ENCODE measurements at places on chromosomes 12 and 14.

GRCh38 chr12:48986720-48987291 is 8.7 kb downstream of the WNT1 start:
- DNase-seq, result no peak

DNA sequence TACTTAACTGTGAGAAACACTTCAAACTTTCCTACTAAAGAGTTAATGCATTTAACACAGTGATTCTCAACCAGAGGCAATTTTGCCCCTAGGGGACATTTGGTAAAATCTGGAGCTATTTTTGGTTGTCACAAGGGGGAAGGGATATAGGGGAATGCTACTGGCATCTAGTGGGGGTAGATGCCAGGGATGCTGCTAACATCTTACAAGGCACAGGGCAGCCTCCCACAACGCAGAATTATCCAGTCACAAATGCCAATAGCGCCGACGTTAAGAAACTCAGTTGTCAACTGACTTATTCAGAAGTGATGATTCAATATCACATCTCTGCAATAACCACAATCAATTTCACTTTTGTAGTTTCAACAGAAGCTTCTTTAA is 2.0 kb downstream of the EEA1 start:
- no peak for DNase-seq

DNA sequence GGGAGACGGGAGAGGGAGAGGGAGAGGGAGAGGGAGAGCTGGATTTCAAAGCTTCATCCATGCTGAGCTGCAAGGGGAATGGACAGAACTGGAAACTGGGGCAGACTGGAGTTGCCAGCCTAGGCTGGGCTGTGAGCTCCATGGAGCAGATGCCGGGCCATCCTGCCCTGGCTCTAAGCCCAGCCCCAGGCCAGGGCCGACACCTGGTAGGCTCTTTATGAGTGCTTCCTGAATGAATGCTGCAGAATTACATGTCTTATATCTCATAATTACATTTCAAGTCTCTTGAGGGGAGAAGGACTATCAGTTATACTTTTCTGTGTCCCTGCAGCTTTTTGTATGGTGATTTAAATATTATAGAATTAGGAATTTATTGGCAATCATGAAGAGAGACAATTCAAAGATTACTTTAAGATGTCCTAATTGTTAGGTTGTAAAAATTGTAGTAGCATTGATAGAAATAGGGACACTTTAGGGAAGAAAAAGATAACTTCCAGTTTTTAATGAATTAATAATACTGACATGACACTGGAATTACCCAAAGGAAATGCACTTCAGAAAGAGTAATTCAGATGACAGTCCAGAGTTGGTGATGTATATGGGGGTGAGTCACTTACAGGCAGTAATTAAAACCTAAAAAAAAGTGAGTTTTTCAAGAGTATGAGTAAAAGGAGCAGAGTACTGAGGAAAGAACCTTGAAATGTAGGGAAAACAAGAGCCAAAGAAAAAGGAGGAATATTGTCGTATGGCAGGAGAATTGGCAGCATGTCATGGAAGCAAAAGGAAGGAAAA is 29.0 kb downstream of the SCYL2 start:
- no peak for DNase-seq

DNA sequence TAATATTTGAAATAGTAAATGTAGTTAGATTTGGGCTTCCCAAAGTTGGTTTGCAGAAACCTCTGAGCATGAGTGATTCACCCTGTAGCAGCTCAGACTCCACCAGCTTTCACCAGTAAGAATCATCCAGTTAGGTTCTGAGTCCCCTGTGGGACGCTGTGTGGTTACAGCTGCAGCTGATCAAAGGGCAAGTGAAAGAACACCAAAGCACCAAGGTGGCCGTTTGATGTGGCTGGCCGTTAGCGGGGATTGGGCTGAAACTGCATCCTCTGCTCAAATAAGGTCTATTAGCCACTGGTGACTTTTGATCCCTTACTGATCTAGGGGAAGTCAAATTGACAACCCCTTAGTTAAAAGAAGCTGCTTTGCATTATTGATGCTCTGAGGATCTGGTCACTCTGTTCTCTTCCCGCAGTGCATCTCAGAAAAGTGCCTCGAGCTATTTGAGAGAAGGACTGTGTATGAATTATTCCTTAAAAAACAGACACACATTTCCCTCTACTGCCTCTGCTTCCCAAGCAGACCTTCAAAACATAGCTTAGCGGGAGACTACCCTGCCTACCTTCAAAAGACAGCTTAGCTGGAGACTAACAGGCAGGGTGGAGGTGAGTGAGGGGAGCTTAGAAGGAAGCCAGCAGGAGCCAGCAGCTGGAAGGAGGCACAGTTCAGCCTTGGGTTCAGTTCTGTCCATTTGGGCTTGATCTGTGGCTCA is 3.7 kb downstream of the ABHD12B start:
- DNase-seq, result no peak

GRCh38 chr12:81705586-81705985 is 53.6 kb downstream of the PPFIA2 start:
- no peak for DNase-seq

DNA sequence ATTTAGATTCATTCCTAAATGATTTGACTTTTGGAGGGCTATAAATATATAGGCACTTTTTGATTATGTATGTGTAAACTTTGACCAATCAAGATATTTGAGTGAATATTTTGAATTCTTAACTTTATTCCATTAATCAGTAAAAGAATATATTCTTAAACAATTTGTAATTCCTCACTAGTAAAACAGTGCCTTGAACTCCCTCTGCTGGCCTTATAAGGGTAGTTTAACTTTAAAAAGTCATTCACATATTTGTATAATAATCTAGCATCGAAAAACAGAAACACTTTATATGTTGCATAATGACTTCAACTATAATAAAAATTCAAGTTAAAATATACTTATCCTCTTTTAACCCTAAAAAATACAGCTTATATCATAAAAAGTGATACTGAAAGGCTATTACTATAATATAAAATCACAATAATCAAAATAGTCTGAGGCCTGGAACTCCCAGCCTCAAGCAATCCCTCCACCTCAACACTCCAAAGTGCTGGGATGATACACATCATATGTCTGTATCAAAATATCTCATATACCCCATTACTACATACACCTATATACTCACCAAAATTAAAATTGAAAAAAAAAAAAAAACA is 31.2 kb downstream of the CCDC59 start:
- no peak for DNase-seq

- no peak for DNase-seq
Observed at GRCh38 chr14:99262977-99263448, 9.0 kb downstream of the BCL11B start.

DNA sequence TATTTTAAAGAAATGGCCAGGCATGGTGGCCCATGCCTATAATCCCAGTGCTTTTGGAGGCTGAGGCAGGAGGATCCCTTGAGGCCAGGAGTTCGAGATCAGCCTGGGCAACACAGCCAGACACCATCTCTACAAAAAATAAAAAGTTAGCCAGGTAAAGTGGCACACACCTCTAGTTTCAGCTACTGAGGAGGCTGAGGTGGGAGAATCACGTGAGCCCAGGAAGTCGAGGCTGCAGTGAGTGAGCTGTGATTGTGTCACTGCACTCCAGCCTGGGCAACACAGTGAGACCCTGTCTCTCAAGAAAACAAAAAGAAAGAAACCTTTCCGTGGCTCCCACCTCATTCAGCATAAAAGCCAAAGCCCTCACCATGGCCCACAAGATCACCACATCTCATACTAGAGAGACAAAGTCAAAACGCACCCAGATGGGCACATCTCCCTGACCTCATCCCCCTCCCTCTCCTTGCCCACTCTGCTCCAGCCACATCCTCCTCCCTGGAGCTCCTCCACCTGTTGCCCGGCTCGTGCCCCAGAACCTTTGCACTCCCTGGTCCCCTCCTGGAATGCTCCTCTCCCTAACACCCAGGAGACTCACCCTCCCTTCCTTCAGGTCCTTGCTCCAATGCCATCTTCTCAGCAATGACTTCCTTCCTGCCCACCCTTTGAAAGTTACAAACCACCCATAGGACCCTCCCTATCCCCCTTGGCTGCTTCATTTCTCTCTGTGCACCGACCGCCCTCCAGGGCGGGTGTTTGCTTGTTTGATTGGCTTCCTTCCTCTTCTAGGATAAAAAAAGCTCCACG is 4.8 kb upstream of the SCARB1 start:
- no peak for DNase-seq

- DNase-seq, result no peak
Observed at GRCh38 chr14:69756298-69756697, 10.6 kb upstream of the SRSF5 start.

DNA sequence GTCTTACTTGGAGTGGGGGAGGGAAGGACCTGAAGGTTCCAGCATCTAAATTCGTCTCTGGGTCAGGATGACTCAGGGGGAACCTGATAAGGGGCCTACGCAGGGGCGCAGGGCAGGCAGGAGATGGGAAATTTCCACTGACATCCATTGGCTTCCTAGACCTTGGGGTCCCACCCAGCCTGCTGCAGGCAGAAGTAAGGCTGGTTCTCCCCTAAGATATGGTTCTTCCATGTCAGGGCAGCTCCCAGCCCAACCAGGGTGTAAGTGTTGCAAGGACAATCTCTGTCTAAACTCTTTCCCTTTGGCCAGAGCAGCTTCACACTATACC is 2.1 kb upstream of the NDRG2 start:
- DNase-seq, result no peak

DNA sequence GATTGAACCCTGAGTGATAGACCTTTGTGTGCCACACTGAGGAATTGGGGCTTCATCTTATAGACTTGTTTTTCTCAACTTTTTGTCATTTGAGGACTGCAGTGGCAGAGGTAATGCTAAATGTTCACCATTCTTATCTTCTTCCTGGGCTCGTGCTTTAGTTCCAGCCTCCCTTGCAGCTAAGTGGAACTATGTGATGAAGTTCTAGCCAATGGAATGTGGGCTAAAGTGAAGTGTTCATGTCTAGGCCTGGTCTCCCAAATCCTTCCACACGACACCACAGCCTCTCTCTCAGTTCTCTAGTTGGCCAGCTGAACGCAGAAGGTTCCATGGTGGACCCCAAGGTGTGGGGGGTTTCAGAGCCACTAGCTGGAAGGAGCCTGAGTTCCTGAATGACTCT is 42.4 kb upstream of the CCDC63 start:
- no peak for DNase-seq

- DNase-seq, result no peak
Observed at GRCh38 chr12:81086342-81086741, 8.5 kb downstream of the ACSS3 start.

DNA sequence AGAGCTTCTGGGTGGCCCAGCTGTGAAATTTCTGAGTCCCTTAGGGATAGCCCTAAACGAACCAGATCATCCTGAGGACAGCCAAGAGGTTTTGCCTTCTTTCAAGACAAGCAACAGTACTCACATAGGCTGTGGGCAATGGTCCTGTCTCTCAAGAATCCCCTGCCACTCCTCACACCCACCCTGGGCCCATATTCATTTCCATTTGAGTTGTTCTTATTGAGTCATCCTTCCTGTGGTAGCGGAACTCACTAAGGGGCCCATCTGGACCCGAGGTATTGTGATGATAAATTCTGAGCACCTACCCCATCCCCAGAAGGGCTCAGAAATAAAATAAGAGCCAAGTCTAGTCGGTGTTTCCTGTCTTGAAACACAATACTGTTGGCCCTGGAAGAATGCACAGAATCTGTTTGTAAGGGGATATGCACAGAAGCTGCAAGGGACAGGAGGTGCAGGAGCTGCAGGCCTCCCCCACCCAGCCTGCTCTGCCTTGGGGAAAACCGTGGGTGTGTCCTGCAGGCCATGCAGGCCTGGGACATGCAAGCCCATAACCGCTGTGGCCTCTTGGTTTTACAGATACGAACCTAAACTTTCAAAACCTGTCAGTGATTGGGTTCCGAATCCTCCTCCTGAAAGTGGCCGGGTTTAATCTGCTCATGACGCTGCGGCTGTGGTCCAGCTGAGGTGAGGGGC is 38.9 kb downstream of the DAD1 start:
- peak; percentile 49 for DNase-seq

DNA sequence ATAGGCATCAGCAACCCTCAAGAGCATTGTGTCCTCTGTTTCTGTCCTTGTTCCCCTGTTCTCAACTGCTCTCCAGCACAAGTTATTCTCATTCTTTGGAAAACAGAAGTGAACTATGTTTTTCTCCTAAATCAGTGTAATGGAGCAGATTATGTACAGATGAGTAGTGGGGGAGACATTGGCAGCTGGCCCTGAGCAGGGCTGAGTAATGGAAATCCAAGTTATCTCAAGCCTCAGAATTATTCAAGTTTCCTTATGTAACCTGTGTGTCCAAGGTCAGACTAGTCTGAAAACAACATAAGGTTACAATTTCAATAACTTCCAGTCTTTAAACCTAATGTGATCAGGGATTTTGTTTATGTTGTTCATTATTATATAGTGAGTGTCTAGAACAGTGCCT is 116.1 kb upstream of the FUT8 start:
- no peak for DNase-seq

DNA sequence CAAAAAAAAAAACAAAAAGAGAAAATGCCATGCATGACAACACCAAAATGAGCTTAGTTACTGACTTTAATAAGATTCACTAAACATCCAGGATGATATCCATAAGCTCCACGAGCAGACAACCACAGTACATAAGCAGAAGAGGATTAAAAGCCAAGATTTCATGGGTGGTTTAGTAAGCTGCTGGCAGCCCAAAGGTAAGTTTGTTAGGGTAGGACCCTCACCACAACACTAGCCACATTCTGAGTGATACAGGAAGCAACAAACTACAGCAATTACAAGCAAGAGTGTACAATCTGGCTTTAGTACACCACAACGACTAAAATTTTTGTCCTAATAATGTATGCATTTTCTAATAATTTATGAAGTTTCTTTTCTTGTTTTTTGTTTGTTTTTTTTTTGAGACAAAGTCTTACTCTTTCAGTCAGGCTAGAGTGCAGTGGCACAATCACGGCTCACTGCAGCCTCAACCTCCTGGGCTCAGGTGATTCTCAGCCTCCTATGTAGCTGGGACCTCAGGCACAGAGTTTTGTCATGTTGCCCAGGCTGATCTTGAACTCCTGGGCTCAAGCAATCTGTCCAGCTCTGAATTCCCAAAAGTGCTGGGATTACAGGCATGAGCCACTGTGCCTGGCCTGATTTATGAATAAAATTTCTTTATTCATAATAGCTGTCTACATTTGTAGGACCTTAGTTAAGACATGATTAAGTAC is 221.4 kb downstream of the MED13L start:
- no peak for DNase-seq

DNA sequence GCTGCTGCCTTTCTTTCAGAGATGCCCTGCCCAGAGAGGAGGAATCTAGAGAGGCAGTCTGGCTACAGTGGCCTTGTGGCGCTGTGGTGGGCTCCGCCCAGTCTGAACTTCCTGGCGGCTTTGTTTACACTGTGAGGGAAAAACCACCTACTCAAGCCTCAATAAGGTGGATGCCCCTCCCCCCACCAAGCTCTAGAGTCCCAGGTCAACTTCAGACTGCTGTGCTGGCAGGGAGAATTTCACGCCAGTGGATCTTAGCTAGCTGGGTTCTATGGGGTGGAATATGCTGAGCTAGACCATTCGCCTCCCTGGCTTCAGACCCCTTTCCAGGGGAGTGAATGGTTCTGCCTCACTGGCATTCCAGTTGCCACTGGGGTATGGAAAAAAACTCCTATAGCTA is 25.6 kb downstream of the SPATA7 start:
- no peak for DNase-seq

- no peak for DNase-seq
Observed at GRCh38 chr12:31526158-31526546, 64.8 kb downstream of the DENND5B start.

GRCh38 chr12:106342397-106343213 is 14.9 kb upstream of the POLR3B start:
- no peak for DNase-seq

- no peak for DNase-seq
Observed at GRCh38 chr12:31386364-31386777, 60.4 kb upstream of the SINHCAF start.

- no peak for DNase-seq
Observed at GRCh38 chr14:68297876-68298468, 478.4 kb downstream of the RAD51B start.

Measured in activated CD8-positive, alpha-beta memory T cell treated with anti-CD3 and anti-CD28 coated beads for 1 hour (primary cell).